ENCODE measurements at places on chromosomes 13 and 19.

DNA sequence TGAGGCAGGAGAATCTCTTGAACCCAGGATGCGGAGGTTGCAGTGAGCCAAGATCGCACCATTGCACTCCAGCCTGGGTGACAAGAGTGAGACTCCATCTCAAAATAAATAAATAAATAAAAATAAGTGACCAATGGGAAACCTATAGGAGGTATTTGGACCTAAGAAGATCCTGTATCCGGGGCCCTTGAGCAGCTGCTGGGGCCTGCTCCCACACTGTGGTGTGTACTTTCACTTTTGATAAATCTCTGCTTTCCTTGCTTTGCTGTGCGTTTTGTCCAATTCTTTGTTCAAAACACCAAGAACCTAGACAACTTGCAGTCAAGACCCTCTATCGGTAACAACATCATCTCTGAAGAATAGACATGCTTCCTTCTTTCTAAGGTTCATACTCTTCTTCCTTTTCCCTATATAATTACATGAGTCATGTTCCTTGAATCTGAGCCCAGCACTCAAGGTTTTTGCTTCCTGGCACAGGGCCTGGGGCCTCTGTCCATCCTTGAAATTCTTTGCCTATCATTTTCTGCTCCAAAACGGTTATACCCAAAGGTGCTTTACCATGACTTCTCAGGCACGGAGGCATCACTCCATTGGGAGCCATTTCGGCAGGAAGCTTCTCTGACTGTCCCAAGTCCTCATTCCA is 14.2 kb upstream of the PNMA8C start:
- no peak for DNase-seq

GRCh38 chr13:46179491-46179908 is 2.5 kb downstream of the LCP1 start:
- DNase-seq: no peak

- DNase-seq: no peak
These were observed 1.5 kb downstream of the ARID3A start for GRCh38 chr19:927351-927779.

GRCh38 chr19:49132974-49133609 is 13.7 kb downstream of the PPFIA3 start:
- DNase-seq: no peak

DNA sequence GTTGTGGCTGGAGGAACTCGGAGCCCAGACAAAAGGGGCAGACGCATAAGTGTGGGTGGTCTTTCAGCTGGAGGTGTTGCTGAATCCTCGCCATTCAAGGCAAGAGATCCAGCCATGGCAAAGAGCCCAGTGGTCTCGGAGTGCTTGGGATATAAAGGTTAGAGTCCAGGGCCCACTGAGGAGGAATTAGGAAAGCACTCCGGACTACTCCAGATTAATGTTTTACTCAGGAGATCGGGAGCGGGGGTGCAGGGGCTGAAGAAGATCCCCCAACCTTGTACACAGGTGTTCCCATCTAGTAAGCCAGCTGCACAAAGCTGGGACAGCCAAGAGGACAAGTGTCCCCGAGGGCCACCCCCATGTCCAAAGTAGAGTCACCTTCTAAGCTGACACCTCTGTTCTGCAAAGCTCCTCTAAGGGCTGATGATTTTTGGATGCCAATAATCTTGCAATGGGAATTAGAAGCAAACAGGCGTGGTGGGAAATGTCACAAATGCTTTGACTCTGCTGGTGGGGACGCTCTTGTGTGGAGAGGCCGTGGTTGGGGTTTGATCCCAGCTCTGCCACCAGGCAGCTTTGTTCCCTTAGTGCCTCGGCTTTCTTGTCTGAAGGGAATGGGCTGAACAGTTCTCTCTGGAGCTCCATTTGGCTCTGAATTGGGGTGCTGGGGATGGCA is 194.3 kb upstream of the SOX1 start:
- DNase-seq: no peak

- DNase-seq: no peak
These were observed 1030.4 kb downstream of the SLITRK5 start for GRCh38 chr13:88701551-88701950.

DNA sequence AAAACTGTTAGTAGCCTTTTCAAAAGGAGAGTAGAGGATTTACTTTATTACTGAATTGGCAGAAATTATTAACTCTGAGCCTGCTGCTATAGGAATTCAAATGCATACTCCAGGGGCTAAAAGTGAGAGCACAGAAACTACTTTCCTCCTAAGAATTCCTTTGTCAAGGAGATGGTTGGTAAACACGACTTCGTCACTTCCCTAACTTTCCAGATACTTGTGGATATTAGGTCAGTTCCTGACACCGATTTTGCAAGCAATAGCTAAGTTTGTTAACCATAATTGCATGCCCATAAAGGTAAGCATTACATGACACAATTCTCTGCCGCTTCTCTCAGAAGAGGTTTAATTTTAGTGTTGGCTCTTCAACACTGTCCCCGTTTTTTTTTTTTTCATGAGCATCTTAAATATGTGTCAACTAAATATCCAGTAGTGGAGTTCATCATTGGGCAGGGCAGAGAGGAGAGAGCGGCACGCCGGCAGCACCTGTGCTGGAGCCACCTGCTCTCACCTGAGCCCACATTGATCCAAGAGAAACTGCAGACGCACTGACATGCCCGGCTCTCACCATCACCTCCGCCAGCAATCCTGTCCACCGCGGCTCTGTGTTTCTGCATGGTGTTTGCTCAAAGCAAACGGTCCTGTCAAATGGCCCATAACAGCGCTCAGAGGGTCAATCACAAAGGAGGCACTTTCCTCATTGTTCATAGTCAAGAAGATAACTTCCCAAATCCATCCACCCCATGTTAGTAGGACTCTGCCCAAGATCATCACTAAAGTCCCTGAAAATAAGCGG is 2.6 kb downstream of the MED26 start:
- no peak for DNase-seq

DNA sequence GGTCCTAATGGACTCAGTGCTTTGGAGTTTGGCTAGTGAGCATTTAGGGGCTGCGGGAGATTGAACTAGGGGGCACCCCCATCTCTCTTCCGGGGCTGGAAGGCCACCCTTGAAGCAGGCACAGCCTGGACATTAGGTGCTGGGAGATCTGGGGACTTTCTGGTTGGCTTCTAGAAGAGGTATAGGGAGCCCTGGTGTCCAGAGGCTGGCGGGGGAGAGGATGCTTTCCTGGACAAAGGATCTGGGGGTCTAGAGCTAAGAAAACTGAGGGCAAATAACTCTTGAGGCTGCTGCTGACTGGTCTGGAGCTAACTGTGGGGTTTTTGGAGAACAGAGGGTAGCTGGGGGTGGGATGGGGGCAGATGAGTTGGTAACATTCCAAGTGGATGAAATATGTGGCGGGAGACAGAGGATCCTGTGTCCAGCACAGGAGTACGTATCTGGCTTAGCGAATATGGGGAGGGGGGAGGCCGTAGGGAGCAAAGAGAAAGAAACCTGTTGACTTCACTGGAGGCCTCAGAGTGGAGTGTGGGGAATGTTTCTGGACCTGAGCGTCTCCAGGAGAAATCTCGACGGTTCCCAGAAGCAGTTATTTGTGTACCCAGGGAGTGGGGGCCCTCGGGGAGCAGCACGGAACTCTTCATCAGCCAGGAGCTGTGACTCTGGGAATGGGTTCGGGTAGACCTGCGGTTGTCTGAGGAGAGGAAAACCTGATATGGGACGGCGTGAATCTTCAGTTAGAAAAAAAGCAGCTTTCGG is 1.4 kb downstream of the HNRNPUL1 start:
- DNase-seq: no peak

DNA sequence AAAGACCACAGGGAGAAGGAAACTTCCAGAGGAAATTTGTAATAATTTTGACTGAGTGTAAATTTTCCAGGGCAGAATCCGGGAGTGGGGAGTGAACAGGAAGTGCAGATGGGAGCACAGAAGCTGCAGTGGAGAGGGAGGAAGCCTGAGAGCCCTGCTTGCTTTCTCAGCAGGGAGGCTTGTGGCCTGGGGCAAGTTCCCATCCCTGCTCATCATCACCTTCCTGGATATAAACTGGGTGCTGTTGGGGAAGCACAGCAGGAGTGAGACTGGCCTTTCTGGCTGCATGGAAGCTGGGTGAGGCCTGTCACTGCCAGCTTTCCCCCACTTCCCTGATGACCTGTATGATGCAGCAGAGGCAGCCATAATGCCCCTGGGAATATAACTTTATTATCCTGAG is 532.9 kb downstream of the SLITRK6 start:
- no peak for DNase-seq

GRCh38 chr13:34671137-34671536 is 270.9 kb upstream of the NBEA start:
- DNase-seq: no peak

- DNase-seq: no peak
These were observed 595.5 kb downstream of the TBC1D4 start for GRCh38 chr13:74886502-74886901.

DNA sequence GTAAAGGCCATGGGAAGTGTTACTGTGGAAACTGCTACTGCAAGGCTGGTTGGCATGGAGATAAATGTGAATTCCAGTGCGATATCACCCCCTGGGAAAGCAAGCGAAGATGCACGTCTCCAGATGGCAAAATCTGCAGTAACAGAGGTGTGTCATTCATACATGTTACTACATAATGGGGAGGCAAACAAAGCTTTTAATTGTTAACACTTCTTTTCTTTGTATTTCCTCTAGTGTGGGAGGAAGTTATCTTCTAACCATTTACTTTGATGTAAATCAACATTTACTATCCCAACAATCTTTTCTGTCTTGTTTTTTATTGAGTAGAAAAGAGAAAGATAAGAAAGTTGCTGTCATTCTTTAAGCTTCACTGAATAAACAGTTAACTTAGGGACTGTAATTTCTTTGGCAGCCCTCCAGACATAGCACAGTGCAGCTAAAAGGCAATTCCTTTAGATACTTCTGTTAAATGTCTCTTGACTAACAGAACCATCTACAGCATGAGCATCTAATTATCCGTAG is 126.9 kb downstream of the ITGBL1 start:
- peak; percentile 30 for DNase-seq

GRCh38 chr13:104823071-104823470 is 1712.4 kb downstream of the EFNB2 start:
- no peak for DNase-seq

GRCh38 chr19:45887200-45887710 is 1.3 kb upstream of the IRF2BP1 start:
- no peak for DNase-seq

DNA sequence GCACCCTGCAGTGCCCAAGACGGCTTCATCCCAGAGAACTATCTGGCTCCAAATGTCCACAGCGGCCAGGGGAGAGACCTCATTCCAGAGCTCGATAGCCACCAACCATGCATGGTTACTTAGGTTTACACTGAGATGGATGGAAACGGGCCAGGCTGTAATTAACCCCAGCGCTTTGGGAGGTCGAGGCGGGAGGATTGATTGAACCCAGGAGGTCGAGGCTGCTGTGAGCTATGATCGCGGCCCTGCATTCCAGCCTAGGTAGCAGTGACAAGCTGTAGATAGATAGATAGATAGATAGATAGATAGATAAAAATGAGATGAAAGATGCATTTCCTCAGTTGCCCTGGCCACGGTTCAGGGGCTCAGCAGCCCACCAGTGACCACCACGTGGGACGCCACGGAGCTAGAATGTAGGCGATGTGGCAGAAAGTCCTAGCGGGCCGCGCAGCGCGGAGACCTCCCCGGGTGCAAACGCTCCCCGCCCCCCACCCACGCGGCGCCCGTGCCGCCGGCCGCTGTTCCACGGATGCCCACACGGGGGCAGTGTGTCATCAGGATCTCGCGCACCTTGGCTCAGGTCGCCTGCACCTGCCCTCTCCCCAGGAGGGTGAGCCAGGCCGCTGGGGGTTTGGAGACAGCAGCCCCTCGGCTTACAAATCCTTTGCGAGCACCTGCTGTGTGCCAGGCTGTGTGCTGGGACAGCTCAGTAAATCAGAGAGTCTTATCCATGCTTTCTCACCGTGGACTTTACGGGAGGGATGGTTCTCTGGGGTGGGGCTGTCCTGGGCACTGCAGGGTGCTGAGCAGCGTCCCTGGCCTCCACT is 13.5 kb upstream of the TLE5 start:
- peak; percentile 53 for DNase-seq

DNA sequence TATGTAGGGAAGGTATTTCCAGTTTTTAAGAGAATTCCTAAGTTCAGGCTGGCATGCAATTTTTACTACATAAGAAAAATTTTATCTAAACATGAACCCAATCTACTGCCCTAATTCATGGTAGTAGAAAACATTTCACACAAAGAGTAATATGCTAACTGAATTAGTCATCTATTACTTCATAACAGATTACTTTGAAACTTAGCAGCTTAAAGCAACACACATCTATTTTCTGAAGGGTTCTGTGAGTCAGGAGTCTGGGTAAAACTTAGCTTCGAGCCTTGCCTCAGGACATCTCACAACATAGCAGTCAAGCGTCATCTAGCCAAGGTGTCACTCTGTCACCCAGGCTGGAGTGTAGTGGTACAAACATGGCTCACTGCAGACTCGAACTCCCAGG is 537.5 kb downstream of the DCT start:
- DNase-seq: no peak

GRCh38 chr19:34314437-34315313 is 50.3 kb upstream of the GPI start:
- no peak for DNase-seq

GRCh38 chr19:19510432-19510831 is 4.9 kb downstream of the TSSK6 start:
- no peak for DNase-seq

GRCh38 chr13:73948848-73949529 is 185.2 kb downstream of the KLF12 start:
- no peak for DNase-seq

DNA sequence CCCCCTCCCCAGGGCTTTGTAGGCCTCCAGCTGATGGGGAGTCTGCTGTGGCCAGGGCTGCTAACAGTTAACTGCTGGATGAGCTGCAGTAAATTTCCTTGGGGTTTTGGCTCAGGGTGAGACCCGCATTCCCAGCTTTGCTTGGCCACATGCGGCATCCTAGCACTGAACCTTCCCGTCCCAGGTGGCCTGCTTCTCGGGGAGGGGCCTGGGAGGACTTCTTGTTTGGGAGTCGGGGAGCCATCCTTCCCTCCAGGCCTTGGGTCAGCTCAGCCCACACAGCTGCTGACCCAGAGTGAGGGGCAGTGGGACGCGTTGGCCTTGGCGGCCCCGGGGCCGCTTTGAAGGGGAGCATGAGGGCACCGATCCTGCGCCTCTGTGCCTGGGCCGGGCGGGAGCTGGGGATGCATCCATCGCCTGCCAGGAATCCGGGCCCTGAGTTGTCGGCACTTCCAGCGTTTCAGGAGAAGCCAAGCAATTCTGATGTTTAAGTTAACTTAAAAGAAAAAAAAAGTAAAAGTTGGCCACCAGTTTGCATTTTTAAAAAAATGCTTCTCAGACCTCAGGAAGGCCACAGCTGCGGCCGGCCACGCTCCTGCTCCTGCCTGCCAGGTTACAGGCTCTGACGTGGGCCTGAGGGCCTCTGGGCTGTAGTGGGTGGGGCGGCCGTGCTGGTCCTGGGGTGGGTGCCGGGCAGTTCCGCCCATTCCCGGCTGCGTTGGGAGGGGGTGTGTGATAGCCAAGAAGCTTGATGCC is 27.7 kb downstream of the CRTC1 start:
- no peak for DNase-seq

Data from NCI-H1417 treated with DMSO at 0.1 percent for 48 hours (cell line).